ENCODE measurements at places on chromosomes 2 and 18. TPM values are rescaled to one million over a fixed set of nuclear protein-coding genes. Genes with fewer than 3 reads are reported as not detected.

DNA sequence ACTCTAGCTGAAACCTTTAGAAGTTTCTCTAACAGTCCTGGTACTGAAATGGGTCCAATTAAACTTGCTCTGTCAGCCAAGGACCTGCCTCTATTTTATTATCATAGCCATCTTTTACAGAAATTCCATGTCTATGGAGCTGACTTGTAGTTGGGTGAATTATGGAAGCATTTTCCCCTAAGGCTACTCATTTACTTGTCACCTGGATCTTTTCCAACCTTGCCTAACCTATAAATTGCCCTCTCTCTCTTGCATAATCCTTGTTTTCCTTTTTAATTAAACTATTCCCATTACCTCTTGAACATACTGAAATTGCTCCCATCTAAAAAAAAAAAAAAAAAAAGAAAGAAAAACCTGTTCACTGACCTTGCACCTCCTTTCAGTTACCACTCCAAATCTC, 74.6 kb upstream of the DOK6 start:
- no peaks in the 10 kb centered on the region for H3K4me1 ChIP-seq
- no peak overlapping the region for H3K4me3 ChIP-seq
- H3K27me3 ChIP-seq, result no peaks in the 10 kb centered on the region
- H3K36me3 ChIP-seq, result no peaks in the 10 kb centered on the region
- no peak overlapping the region for H3K27ac ChIP-seq
- no peak for DNase-seq

GRCh38 chr2:206918263-206918662, 21.1 kb upstream of the CPO start:
- DNase-seq, result no peak
- no peaks in the 10 kb centered on the region for H3K27me3 ChIP-seq
- no peak overlapping the region for H3K4me3 ChIP-seq
- H3K4me1 ChIP-seq, result peaks cover 6% of the 10 kb centered on the region

- H3K4me3 ChIP-seq, result no peak overlapping the region
- no peak for DNase-seq
- no peaks in the 10 kb centered on the region for H3K36me3 ChIP-seq
- H3K27me3 ChIP-seq, result no peaks in the 10 kb centered on the region
Observed at GRCh38 chr2:115412501-115412900, 970.1 kb downstream of the DPP10 start.

GRCh38 chr2:54318821-54319220, 62.8 kb upstream of the TSPYL6 start:
- H3K27me3 ChIP-seq, result no peaks in the 10 kb centered on the region
- DNase-seq, result no peak
- no peak overlapping the region for H3K27ac ChIP-seq
- H3K36me3 ChIP-seq, result no peaks in the 10 kb centered on the region

- DNase-seq, result no peak
- H3K36me3 ChIP-seq, result no peaks in the 10 kb centered on the region
- H3K4me1 ChIP-seq, result no peaks in the 10 kb centered on the region
- peaks cover 9% of the 10 kb centered on the region for H3K27me3 ChIP-seq
- no peak overlapping the region for H3K4me3 ChIP-seq
Observed at GRCh38 chr2:206477296-206477695, 34.0 kb downstream of the ADAM23 start.

DNA sequence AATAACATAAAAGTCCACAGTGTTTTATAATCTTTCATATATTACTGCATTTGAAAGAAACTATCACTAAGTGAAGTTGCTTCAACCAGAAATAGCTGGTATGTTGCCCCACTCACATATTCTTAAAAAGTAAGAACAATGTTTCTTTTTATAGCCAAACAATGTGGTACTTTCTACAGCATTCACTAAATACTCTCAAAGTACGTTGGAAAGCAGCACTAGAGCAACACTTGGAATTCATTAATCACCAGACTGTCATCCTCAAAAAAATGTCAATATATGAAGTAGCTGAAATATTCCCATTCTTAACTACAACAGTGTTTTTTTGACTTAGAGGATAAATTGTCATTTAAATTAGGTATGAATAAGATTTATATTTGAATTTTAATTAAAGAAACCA, 32.8 kb downstream of the COBLL1 start:
- no peaks in the 10 kb centered on the region for H3K27me3 ChIP-seq
- DNase-seq, result no peak
- H3K4me1 ChIP-seq, result peaks cover 18% of the 10 kb centered on the region
- no peaks in the 10 kb centered on the region for H3K36me3 ChIP-seq

- no peaks in the 10 kb centered on the region for H3K36me3 ChIP-seq
- no peak for DNase-seq
- peaks cover 3% of the 10 kb centered on the region for H3K27me3 ChIP-seq
- H3K4me3 ChIP-seq, result no peak overlapping the region
- no peaks in the 10 kb centered on the region for H3K4me1 ChIP-seq
Observed at GRCh38 chr2:235143789-235144188, 192.0 kb downstream of the SH3BP4 start.

GRCh38 chr2:29033656-29034055, 40.7 kb downstream of the PCARE start:
- H3K27me3 ChIP-seq, result no peaks in the 10 kb centered on the region
- no peak overlapping the region for H3K4me3 ChIP-seq
- H3K27ac ChIP-seq, result peak overlapping the region; percentile 46
- DNase-seq, result peak; percentile 35
- no peaks in the 10 kb centered on the region for H3K4me1 ChIP-seq

GRCh38 chr2:65491381-65491905, 59.0 kb upstream of the SPRED2 start:
- no peak overlapping the region for H3K27ac ChIP-seq
- no peak overlapping the region for H3K4me3 ChIP-seq
- no peak for DNase-seq
- no peaks in the 10 kb centered on the region for H3K36me3 ChIP-seq

GRCh38 chr2:240512666-240513535, 44.9 kb downstream of the ANKMY1 start:
- H3K36me3 ChIP-seq, result no peaks in the 10 kb centered on the region
- no peak overlapping the region for H3K4me3 ChIP-seq
- no peaks in the 10 kb centered on the region for H3K4me1 ChIP-seq
- H3K27ac ChIP-seq, result no peak overlapping the region

DNA sequence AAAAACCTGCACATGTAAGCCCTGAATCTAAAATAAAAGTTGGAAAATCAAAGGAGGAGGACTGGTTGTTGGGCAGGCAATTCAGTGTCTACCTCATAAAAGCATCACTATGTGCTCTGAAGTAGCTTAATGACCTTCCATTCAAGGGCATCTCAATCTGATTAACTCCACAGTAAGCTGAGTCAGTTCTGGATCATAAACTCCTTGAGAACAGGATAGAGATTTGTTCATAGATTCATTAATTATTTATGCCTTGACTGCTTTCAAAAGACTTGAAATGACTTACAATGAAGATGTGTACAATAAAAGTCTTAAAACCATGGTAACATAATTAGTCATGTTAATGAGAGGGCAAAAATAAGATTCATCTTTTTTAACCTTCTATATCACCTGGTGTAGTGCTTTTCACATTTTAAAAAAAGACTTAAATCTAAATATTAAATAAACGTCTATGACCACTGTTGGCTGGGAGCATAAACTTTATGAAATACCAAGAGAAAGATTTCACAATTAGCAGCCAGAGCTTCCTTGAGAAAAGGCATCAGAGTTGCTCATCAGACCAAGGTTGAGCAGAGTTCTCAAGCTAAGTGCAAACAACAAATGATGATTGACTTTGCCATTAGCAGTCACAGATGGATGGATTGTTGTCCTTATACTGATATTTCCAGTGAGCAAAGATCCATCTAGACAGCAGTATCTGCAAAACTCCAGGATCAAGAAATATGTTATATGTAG, 237.3 kb upstream of the THUMPD2 start:
- no peak for DNase-seq
- H3K4me3 ChIP-seq, result no peak overlapping the region
- H3K4me1 ChIP-seq, result no peaks in the 10 kb centered on the region
- H3K27me3 ChIP-seq, result no peaks in the 10 kb centered on the region
- no peaks in the 10 kb centered on the region for H3K36me3 ChIP-seq
- H3K27ac ChIP-seq, result no peak overlapping the region

- H3K27me3 ChIP-seq, result no peaks in the 10 kb centered on the region
- DNase-seq, result no peak
- no peaks in the 10 kb centered on the region for H3K4me1 ChIP-seq
- H3K27ac ChIP-seq, result no peak overlapping the region
- no peak overlapping the region for H3K4me3 ChIP-seq
- H3K36me3 ChIP-seq, result no peaks in the 10 kb centered on the region
Observed at GRCh38 chr2:238031751-238032150, 29.1 kb upstream of the SCLY start.

DNA sequence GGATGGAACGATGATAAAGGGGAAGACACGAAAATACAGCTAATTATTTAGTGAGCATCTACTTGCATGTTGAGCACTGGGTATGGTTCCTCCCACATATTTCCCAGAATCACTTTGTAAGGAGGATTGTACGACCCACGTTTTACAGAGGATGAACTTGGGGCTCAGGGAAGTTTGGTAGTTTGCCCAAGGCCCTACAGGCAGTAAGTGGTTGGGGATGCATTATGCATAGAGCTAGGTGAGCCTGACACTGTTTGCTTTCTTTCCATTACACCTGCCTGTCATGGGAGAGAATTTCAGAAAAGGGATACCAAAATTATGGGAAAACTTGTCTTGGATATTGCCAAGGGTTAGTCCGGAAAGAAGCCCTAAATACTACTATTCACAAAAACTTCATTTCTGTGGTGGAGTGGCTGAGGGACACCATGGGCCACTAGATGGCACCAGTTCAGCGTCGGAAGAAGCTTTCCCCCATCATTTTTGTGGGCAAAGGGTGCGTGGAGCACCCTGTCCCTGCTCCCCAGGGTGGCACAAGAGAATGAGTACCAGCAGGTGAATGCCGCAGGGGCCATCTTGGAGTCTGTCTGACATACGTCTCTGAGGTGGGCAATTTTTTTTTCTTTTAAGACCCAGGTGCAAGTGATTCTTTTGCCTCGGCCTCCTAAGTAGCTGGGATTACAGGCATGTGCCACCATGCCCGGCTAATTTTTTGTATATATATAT, 23.5 kb upstream of the C18orf32 start:
- no peaks in the 10 kb centered on the region for H3K4me1 ChIP-seq
- H3K27ac ChIP-seq, result no peak overlapping the region
- no peaks in the 10 kb centered on the region for H3K36me3 ChIP-seq
- no peak overlapping the region for H3K4me3 ChIP-seq

DNA sequence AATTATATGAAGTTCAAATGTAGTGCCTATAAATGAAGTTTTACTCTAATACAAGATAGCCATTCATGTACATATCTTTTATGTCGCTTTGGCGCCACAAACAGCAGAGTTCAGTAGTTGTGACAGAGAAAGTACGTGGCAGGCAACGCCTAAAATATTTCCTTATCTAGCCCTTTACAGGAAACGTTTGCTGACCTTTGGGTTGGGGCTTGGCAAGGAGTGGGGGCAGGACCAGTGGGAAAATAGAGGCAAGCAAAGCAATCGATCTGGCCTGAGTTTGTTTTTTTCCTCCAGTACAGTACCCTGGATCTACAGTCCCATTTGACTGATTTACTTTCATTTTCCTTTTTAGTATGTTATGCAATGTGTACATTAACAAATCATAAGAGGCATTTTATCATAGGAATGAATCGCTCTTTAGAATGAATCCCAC, 13.1 kb downstream of the CCDC68 start:
- H3K4me1 ChIP-seq, result peaks cover 24% of the 10 kb centered on the region
- H3K27ac ChIP-seq, result peak overlapping the region; percentile 68
- peak; percentile 65 for DNase-seq
- H3K36me3 ChIP-seq, result no peaks in the 10 kb centered on the region

DNA sequence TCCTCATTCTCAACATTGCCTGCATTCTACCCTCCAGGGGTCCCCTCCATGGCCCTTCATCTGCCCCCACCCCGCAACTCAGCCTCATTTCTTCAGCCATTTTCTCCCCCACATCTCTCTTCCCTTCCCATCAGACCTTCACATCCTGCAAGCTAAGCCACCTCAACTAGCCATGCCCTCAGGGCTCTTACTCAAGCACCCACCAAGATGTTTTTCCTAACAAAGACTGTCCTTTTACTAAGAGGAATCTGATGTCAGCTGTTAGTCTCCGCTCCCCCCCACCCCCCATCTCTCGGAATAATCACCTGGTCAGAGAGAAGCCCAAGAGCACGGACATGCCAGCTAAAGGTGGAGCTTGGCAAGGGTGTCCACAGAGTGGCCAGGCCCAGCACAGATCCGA, 4.7 kb upstream of the CAPN10 start:
- no peak overlapping the region for H3K4me3 ChIP-seq
- H3K27ac ChIP-seq, result no peak overlapping the region
- no peaks in the 10 kb centered on the region for H3K27me3 ChIP-seq
- no peak for DNase-seq

GRCh38 chr2:50392185-50392584, 639.7 kb downstream of the NRXN1 start:
- H3K4me3 ChIP-seq, result no peak overlapping the region
- DNase-seq, result no peak
- no peaks in the 10 kb centered on the region for H3K36me3 ChIP-seq
- no peaks in the 10 kb centered on the region for H3K27me3 ChIP-seq
- no peak overlapping the region for H3K27ac ChIP-seq

DNA sequence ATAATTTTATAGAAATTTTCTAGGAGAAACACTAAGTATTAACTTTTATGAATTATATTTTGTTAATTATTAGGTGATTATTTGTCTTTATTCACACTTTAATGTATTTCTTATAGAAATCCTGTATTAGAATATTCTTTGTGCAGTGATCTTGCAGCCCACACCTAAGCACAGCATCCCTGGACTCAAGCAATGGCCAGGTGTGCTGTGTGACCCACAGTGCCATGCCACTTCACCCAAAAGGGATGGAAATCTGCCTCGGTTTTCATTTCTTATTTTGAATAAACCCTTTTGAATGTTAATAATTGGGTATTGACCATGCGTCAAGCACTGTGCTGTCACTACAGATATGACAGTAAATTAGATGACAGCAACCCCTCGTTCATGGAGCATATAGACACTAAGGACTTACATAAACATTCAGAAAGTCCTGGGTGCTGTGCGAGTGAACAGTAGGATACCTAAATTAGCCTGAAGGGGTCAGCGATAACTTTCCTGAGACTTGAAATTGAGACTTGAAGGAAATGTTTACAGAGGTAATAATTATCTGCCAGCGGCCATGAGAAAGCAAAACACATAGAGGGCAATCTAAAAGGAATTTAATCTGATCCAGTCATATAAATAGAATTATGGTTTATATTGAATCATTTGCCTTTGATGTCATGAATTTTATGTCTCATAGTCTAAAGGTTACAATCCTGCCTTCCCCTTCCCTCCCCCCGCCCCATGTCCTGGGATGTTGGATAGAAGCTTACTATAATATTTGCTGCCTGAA, 52.7 kb upstream of the CALCRL start:
- H3K27me3 ChIP-seq, result no peaks in the 10 kb centered on the region
- DNase-seq, result peak; percentile 49
- no peaks in the 10 kb centered on the region for H3K36me3 ChIP-seq
- peaks cover 18% of the 10 kb centered on the region for H3K4me1 ChIP-seq

Gene LINC00305
- total RNA-seq, result 0.32 TPM

Gene SEPTIN10
- 58.7 TPM for total RNA-seq

Gene MAL
- total RNA-seq, result 1.4 TPM

Gene GAD1
- total RNA-seq, result 0.50 TPM

Gene BUB1
- total RNA-seq, result 9.4 TPM

Gene EVX2
- total RNA-seq, result 3.7 TPM

Gene IL36G
- total RNA-seq, result 0.20 TPM
